ENCODE measurements at places on chromosomes 2 and 18.

DNA sequence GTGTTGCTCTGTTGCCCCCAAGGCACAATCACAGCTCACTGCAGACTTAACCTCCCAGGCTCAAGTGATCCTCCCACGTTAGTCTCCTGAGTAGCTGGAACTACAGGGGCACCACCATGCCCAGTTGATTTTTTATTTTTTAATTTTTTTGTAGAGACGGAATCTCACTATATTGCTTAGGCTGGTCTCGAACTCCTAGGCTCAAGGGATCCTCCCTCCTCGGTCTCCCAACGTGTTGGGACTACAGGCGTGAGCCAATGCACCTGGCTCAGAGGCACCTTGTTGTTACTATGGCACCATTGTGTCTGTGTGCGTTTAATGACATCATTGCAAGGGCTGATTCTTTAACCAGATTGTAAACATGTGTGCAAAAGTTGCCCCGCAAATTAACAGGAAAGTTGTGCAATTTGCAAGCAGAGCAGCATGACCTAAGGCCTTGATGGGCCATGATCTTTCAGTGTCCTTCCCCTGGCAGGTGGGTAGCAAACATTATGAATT lies 22.6 kb downstream of the TCF23 start:
- no peak for DNase-seq

DNA sequence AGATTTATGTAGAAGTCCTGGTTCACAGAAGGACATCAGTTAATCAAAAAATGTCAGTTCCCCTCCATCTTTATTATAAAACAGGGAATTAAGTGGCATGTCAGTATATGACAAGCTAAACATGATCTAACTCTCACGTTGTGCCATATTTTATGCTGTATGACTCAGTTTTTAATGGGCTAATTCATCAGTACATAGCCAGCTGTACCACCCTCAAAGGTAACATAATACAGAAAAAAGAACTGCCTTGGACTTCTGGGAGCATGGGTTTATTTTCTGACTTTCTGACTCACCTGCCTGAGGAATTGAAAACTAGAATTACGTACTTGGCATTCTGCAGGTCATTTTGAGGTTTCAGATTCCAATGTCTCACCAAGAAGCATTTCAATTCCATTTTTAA lies 135.7 kb downstream of the CMPK2 start:
- no peak for DNase-seq

GRCh38 chr2:216932113-216932862 lies 72.4 kb upstream of the TNP1 start:
- DNase-seq: no peak

DNA sequence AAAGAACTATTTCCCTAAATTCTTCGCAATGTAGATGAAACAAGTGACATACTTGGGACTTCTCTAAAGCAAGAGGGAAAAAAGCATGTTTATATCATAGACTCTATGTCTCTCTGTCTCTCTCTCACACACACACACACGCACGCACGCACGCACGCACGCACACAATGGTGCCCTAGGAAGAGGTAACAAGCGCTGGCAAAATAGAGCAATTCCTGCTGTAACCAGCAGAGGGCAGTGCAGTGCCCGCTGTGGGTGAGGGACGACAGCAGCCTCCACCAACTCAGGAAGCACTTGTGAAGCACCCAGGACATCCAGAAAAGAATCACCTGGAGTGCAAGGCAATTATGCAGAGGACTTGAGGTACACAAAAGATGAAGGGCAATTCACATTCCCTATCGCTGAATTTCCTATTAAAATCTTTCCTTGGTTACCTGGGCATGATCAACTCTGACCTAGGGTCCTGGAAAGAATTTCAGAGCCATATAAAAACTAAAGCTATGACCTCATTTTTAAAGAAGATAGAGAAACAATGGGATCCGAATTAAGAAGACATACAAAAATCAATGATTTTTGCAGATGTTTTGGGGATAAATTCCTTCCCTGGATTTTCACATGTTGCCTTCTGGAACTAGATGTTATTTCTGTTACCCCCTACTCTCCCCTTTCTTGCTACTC lies 166.4 kb downstream of the PDE11A start:
- DNase-seq: peak; percentile 56

GRCh38 chr18:10041180-10041579 lies 127.4 kb downstream of the VAPA start:
- no peak for DNase-seq

DNA sequence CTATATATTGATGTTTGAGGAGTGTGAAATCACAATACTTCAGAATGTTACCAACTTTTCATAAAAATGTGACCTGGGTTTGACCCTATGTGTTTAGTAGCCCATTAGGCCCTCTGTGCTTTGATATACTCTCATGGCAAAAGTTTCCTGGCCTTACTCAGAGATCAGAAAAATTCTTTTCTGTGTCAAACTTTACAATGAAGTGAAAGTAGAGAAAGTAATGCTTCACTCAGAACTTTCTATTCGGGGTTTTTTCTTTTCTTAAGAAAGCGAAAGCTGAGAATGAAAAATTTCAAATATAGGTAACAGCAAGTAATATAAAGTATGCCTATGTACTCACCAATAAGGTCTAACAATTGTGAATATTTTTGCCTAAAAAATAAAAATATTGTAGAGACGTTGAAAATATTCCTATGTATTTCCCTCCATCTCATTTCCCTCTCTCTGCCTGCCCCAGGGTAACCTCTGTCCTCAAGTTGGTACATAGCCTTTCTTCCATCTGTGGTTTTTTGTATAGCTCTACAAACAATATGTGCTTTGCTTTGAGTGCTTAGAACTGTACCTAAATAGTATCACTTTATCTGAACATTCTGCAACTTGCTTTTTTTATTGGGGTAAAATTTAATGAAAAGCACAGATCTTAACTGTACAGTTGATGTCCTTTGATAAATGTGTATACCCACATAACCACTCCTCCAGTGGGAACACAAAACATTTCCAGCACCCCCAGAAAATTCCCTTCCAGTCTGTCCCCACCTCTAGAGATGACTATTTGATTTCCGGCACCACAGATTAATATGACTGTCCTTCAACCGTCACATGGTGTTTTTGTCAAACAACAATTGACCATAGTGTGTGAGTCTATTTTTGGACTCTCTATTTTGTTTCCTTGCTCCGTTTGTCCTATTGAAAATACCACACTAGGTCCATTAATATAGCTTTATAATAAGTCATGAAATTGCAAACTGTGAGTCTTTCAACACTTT lies 10.3 kb upstream of the ACKR3 start:
- no peak for DNase-seq

GRCh38 chr2:241701149-241701398 lies 765 bp upstream of the ING5 start:
- no peak for DNase-seq

- DNase-seq: no peak
These were observed 18.5 kb upstream of the DNER start for GRCh38 chr2:229732897-229733296.

GRCh38 chr2:42799881-42800280 lies 7.5 kb upstream of the HAAO start:
- DNase-seq: no peak
